ENCODE measurements at places on chromosomes 13 and 19. TPM values are rescaled to one million over a fixed set of nuclear protein-coding genes. Genes with fewer than 3 reads are reported as not detected.

The ZNF507 gene
- 22.4 TPM for total RNA-seq

The ZNF530 gene
- 4.8 TPM for total RNA-seq

The KLHL1 gene
- total RNA-seq: 0.14 TPM

The ALKBH6 gene
- 17.8 TPM for total RNA-seq

The KLK12 gene
- 1.6 TPM for total RNA-seq

The PSPN gene
- 4.8 TPM for total RNA-seq

DNA sequence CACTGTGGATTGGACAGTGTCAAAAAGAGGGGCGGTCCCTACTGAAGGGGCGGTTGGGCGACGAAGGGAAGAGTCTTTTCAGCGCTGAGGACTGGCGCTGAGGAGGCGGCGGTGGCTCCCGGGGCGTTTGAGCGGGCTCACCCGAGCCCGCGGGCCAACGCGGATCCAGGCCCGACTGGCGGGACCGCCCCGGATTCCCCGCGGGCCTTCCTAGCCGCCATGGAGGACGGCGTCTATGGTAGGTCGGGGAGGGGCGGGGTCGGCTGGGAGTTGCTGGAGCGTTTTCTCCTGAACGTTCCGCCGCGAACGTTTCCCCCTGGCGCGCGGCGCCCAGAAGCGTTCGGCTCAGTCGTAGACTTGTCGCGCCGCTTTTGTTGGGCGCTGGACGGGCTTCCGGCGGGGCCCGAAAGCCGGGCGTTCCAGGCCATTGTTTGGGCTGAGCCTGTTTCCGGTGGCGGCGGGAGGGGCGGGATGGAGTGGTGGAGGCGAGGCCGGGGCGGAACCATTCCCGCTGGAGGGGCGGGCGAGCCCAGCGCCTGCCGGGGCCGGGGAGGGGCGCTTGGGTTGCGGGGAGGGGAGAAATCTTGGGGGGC lies at the start of gene CYTH2:
Gene CYTH2 (plus strand): TSS at position 81 of the 593 bp plus-strand sequence. CDS start 139 bp downstream, at position 220.
- peak within 1 kb of the TSS; percentile 93 for H3K4me3 ChIP-seq
- peaks cover 5% of the 10 kb centered on the region for H3K4me1 ChIP-seq
- H3K36me3 ChIP-seq: peaks cover 10% of the 10 kb centered on the region
- no peaks in the 10 kb centered on the region for H3K27me3 ChIP-seq

DNA sequence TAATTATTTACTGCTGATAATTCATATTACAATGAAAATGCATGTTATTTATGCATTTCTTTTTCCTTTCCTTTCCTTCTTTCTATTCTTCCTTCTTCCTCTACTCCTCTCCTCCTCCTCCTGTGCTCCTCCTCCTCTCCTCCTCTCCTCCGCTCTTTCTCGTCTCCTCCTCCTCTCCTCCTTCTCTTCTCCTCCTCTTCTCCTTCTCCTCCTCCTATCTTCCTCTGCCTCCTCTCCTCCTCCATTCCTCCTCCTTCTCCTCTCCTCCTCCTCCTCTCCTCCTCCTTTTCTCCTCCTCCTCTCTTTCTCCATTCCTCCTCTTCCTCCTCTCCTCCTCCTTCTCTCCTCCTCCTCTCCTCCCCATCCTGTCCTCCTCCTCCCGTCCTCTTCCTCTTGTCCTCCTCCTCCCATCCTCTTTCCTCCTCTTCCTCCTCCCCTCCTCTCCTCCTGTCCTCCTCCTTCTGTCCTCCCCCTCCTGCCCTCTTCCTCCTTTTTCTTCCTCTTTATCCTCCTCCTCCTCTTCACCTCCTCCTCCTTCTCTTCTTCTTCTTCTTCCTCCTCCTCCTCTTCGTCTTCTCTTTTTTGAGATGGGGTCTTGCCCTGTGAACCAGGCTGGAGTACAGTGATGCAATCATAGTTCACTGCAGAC lies 14.7 kb downstream of the ADGRE2 start:
- no peak overlapping the region for H3K27ac ChIP-seq
- H3K4me3 ChIP-seq: no peak overlapping the region
- no peaks in the 10 kb centered on the region for H3K36me3 ChIP-seq
- no peak for DNase-seq
- H3K4me1 ChIP-seq: no peaks in the 10 kb centered on the region

DNA sequence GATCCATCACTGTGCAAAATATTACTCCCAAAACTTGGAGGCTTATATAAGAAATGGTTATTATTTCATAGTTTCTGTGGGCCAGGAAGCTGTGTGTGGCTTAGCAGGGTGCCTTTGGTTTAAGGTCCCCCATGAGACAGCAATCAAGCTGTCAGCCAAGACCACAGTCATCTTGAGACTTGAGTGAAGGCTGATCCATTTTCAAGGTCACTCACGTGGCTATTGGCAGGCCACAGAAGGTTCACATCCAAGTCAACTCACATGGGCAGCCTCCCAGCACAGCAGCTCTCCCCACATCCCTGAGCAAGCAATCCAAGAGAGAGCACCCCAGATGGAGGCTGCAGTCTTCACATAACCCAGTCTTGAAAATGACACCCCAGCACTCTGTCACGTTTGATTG lies 537.4 kb downstream of the MYO16 start:
- H3K27ac ChIP-seq: no peak overlapping the region
- H3K4me1 ChIP-seq: peaks cover 3% of the 10 kb centered on the region
- H3K36me3 ChIP-seq: no peaks in the 10 kb centered on the region
- no peak overlapping the region for H3K4me3 ChIP-seq
- DNase-seq: no peak
- no peaks in the 10 kb centered on the region for H3K27me3 ChIP-seq

DNA sequence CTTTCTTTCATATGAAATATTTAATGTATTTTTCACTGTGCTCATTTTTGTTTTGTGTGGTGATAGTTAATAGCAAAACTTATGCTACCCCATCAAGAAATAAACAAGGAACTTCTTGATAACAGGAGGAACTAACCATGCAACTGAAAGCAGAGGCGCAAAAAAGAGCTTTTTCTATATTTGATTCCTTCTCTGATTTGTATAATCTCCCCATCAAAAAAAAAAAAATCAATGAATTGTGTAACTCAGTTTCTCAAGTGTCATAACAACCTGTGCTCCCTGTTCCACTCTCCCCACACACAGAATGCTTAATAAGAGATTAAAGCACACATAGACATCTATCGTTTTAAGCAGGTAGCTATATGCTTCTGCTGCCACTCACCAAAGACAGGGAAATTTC lies 67.3 kb upstream of the MED4 start:
- no peak overlapping the region for H3K27ac ChIP-seq
- no peaks in the 10 kb centered on the region for H3K36me3 ChIP-seq
- DNase-seq: no peak
- H3K27me3 ChIP-seq: no peaks in the 10 kb centered on the region
- no peaks in the 10 kb centered on the region for H3K4me1 ChIP-seq
- H3K4me3 ChIP-seq: no peak overlapping the region

DNA sequence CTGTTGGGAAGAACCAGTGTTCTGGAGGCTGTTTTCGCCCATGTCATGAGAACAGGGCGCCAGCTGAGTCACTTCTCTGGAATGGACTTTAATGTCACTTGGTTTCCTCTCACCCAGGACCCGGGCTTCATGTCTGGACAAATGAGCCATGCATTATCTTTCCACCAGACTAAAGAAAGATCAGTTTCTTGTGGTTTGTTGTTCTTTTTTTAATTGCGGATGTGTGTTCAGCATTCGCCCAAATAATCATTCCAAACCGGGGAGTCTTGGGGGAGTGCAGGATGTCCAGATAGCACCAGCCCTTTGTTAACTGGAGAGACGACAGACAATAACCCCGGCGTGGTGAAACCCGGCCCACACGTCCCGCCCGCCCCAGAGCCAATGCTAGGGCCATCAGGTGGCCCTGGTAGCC lies 102.5 kb downstream of the COL4A2 start:
- no peak overlapping the region for H3K27ac ChIP-seq
- peaks cover 34% of the 10 kb centered on the region for H3K4me1 ChIP-seq
- peaks cover 11% of the 10 kb centered on the region for H3K36me3 ChIP-seq
- no peak for DNase-seq

DNA sequence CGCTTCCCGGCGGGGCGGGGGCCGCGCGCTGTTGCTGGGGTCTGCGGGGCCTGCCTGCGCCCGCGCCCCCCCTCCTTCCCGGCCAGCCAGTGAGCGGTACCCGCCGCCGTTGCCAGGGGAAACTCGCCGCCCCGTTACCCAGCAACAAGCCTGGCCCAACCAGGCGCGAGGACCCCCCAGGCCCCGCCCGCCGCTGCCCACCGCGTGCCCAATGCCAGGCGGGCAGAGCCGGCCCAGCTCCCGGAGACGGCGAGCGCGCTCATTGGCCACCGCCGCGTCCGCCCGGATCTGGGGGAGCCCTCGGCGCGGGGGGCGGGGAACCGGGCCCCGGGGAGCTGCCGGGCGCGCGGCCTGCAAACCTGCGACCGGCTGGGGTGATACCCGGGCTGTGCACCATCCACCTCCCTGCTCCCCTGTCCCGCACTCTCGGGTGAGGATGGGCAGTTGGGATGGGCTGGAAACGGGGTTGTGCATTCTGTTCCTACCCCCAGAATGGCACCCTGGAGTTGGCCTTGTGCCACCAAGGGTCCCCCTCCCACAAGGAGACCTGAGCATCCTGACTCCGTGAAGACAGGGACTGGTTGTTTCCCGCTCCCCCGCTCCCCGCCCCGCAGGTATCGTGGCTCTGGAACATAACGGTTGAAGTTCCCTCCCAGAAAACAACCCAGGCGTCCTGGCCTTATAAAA lies 8.8 kb upstream of the BBC3 start:
- peak overlapping the region; percentile 58 for H3K4me3 ChIP-seq
- H3K27me3 ChIP-seq: peaks cover 22% of the 10 kb centered on the region
- H3K36me3 ChIP-seq: no peaks in the 10 kb centered on the region

DNA sequence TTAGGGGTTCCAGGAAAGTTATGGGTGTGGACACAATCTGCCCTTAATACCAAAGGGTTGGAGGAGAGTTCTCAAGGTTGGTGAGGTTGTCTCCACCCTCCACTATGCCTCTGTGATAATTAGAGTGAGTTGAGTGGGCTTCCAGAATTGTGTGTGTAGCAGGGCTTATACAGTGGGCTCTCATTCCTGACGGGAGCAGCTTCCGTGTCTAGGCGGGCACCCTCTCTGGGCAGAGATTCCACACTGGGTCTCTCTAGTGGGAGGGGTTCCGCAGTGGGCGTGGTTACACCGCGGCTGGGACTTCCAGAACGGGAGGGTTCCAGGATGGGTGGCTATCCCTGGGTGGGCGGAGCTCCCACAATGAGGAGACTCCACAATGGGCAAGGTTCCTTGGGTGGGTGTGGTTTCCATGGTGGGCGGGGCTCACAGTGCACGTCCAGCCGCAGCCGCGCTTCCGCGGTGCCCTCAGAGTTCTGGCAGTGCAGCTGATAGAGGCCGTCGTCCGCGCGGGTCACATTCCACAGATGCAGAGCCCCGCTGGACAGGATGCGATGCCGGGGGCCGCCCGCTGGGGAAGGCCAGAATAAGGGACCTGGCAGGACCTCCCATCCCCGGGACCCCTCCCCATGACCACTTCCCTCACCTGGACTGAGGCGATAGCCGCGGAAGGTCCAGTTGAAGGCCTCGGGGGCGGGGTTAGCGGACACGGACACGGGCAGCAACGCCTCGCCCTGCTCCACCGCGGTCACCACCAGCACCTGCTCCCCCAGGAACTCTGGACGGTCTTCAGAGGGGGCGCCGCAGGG lies 8.4 kb downstream of the NPHS1 start:
- no peak overlapping the region for H3K27ac ChIP-seq
- no peaks in the 10 kb centered on the region for H3K36me3 ChIP-seq
- DNase-seq: no peak
- peaks cover 16% of the 10 kb centered on the region for H3K4me1 ChIP-seq
- peak overlapping the region; percentile 50 for H3K4me3 ChIP-seq

DNA sequence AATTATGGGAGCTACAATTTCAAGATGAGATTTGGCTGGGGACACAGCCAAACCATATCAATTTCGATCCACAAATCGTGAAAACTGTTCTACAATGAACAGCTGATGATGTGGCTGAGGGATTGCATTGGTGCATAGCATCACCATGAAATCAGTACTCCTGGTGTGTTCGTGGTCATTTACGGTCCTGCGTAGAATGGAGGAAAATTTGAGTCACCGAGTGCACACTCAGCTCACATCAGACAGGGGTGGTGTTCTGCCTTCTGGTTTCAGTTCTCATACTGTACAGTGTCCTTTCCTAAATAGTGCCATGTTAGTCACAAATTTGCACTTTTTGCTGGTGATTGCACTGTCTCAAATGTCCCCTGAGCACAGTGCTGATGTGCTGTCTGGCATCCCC lies 39.2 kb downstream of the MYH14 start:
- no peaks in the 10 kb centered on the region for H3K27me3 ChIP-seq
- no peak for DNase-seq
- H3K36me3 ChIP-seq: peaks cover 4% of the 10 kb centered on the region
- no peaks in the 10 kb centered on the region for H3K4me1 ChIP-seq
- H3K27ac ChIP-seq: no peak overlapping the region
- H3K4me3 ChIP-seq: no peak overlapping the region

DNA sequence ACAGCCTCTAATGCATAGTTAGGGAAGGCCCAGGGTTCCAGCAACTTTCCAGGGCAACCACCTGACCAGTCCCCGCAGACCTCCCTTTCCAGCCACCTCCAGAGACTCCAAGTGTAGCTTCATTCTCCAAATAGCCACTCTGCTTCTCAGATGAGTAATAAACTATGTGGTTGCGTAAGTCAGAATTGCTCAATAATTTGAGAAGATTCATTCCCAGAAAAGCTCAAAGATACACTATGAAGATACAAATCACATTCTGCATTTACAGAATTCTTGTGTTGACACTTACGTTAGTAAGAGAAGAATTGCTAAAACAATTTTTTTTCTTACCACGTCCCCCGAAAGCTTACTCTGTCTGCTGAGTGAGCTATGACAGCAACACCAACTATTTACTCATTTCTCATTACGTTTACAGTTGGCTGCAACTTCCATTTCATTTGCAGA lies 8.2 kb upstream of the LATS2 start:
- H3K36me3 ChIP-seq: no peaks in the 10 kb centered on the region
- H3K4me1 ChIP-seq: peaks cover 5% of the 10 kb centered on the region
- no peak overlapping the region for H3K4me3 ChIP-seq
- no peaks in the 10 kb centered on the region for H3K27me3 ChIP-seq
- H3K27ac ChIP-seq: peak overlapping the region; percentile 58
- no peak for DNase-seq

DNA sequence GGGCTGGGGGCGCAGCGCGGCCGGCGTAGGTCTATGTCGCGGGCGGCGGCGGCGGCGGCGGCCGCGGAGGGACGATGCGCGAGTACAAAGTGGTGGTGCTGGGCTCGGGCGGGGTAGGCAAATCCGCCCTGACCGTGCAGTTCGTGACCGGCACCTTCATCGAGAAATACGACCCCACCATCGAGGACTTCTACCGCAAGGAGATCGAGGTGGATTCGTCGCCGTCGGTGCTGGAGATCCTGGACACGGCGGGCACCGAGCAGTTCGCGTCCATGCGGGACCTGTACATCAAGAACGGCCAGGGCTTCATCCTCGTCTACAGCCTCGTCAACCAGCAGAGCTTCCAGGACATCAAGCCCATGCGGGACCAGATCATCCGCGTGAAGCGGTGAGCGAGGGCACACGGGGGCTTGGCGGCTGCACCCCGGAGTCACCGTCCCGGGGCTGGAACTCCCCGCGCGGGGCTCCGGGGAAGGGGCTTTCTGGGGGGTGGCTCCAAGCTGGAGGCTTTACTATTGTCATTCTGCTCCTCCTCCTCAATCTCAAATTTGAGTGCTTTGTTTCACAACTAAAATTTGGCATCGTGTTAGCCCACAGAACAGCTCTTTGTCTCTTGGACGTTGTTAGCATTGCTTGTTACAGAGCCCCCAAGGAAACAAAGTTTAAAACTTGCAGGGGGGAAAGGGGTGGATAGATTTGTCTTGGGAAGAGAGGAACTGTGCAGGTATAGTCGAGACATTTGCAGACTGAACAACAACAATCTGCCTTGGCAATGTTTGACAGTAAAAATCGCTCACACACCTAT lies 630 bp downstream of the RAP2A start:
- peak; percentile 72 for DNase-seq
- H3K4me1 ChIP-seq: peaks cover 21% of the 10 kb centered on the region
- peak overlapping the region; percentile 94 for H3K27ac ChIP-seq
- peak overlapping the region; percentile 99 for H3K4me3 ChIP-seq
- H3K27me3 ChIP-seq: no peaks in the 10 kb centered on the region
